ENCODE measurements at places on chromosomes 5 and 9.

GRCh38 chr9:34961574-34962490, 3.7 kb downstream of the PHF24 start:
- no peak for DNase-seq

DNA sequence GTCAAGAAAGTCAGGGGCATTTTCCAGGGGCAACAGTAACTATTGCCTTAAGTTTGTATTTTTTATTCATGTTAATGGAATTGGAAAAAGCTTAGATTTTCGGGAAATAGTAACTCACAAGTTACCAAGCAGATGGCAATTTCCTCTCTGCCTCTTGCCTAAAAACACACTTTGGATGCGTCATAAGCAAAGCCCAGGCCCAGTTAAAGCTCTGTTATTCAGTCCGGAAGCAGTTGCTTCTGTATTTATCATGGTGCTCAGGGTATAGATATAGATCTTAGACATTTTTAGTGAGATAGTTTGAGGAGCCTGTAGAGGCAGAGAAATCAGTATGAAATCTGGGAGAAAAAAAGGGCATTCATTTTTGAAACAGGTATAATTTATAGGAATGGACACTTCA, 260.3 kb upstream of the TNC start:
- no peak for DNase-seq

DNA sequence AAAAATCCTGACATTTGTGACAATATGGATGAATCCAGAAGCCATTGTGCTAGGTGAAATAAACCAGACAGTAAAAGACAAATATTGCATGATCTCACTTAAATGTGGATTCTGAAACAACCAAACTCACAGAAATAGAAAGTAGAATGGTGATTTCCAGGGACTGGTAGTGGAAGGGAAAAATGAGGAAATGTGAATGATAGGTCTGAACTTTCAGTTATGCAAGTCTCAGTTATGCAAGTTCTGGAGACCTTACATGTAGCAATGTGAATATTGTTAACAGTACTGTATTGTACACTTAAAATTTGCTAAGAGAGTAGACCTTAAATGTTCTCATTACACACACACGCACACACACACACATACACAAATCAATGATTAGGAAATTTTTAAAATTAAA, 84.9 kb downstream of the SLCO4C1 start:
- no peak for DNase-seq

DNA sequence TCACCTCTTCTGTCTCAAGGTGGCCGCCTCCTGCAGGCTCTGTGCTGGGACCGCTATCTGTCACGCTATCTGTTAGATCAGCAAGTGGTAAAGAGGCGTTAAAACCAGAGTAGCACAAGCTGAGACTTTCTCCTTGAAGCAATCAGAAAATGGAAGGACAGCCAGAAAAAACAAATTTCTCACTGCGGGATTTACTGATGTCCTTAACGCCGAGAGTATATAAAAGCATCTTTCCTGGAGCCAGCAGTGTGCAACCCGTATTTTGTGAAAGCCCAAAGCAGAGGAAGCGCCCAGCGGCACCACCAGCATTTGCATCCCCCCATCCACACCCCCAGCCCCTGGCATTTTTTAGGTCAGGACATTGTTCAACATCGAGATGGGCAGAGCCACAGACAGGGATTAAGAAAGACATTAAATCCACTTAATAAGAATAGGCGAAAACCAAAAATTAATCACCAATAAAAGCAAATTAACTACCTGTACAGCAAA, 48.6 kb downstream of the DUSP1 start:
- DNase-seq = no peak

- DNase-seq = no peak
Measured at GRCh38 chr5:152397581-152397980, 7.5 kb downstream of the NMUR2 start.

Measured in NCI-H1092 treated with DMSO at 0.1 percent for 48 hours (cell line).